COLO829 (cell line): ENCODE measurements at places on chromosomes 5 and 9.
A peak's percentile ranks its signal among the peaks of the same experiment; 100 is the strongest.

DNA sequence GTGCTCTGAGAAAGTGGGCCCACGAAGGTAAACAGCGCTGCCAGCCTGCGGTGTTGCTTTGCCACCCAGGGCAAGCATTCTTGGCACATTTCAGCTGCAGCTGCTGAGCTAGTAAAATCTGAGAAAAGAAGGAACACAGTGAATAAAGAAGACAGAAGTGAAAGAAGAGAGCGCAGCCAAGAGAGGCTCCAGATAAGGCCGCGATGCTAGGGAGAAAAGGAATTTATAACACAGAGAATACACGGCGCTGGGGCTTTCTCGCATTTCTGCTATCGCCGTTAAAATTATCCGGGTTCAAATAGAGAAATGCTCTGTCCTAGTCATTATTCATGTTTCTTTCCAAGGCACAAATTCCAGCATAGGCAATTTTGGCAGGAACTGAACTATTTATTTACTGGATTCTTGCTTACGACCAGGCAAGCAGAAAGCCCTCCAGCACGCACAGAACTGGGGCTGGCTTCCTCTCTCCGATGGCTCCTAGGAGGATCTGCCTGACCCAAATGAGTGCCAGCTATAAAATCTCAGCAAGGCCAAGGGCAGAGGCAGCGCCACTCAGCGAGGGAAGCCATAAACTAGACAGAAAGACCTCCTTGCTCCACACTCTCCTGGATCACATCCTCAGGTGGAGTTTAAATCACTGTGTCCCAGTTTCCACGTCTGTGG lies 111.2 kb downstream of the ATPSCKMT start:
- no peak for DNase-seq

DNA sequence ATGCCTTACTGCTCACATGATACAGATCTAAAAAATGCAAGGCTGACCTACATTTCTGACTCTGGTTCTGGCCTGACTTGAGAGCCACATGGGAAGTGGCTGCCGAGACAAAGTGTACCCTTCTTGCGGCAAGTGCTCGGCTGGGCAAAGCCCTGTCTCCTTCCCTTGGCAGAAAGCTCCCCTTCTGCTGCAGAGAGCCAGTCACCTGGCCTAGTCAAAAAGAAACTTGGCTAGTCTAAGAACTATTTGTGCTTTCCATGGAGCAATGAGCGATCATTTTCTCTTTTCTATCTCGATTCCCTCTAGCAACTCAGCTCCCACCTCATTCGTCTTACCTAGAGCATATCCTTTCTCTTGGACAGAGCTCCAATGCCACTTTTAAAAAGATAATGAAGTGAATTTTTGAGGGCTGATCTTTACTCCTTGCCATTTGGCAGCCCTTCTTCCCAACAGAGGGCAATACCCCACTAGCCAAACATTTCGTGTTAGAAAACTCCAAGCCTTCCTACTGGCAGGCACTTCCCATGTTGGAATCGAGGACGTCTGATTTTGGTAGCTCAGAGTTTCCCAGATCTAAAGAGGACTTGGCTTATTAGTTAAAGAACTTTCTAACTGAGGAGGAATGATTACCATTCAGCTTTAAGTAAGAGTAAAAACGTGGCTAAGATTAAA lies 108.1 kb upstream of the PRRC1 start:
- no peak for DNase-seq

- DNase-seq, result no peak
Measured at GRCh38 chr5:55450050-55450765, 84.6 kb downstream of the PLPP1 start.

GRCh38 chr5:31717561-31717960 lies 78.6 kb downstream of the PDZD2 start:
- DNase-seq, result no peak

GRCh38 chr5:116557669-116558271 lies 16.9 kb downstream of the SEMA6A start:
- no peak for DNase-seq

GRCh38 chr9:77833561-77834429 lies 185.7 kb upstream of the GNA14 start:
- no peak for DNase-seq

DNA sequence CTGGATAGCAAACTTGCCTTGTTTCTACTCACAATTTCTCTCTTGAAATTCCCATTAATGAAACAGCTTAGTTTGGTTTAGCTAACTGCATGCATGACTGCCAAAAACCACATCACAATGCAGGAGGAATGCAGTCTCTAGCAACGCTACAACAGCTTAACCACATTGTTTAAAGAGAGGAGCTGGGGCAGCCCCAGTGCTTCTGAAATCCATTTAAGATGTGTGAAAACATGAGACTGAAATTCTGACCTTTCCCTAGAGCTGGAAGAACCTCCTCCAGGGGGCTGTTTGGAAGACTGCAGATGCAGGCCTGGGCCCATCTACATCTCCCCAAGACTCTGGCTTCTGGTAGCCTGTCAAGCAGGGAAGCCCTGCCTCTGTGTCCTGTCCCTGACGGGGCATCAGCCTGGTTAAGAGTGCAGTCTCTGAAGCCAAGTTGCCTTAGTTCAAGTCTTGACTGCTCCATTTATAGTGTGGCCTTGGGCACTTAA lies 157.1 kb downstream of the ZNF462 start:
- peak; percentile 10 for DNase-seq

DNA sequence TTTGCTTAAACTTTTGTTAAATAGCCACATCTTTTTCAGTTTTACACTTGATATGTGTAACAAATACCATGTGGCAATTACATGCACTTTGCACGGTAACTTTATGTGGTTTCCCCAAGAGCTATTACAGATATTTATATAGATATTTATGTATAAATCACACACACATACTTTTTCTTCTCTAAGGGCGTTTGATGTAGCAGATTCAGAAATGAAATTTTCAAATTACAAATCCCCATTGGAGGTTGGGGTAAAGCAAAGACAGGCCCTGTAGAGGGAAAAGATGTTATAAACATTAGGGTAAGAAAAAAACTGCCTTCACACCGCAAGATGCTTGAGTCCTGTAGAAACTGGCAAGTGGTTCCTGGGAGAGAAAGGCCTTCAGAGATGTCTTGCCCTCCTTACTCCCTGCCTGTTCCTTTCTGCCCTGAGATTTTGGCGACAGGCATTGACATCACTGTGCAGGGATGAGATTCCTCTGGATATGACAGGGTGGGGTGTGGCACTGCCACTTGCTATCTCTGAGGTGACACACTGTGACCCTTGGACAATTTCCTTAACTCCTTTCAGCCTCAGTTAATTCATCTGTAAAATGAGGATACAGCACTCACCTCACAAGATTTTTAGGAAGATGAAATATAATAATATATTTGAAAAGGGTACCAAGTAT lies 177.9 kb upstream of the TUT7 start:
- DNase-seq, result no peak
